Sciatic nerve (tissue), 2 donors: ENCODE measurements at places on chromosomes 3 and 15.

- no peak for DNase-seq
Observed at GRCh38 chr3:116966649-116967048, 257.1 kb downstream of the TUSC7 start.

GRCh38 chr3:53222183-53222901, 33.5 kb downstream of the TKT start:
- DNase-seq: peak; percentile 28

- no peak for DNase-seq
Observed at GRCh38 chr3:117059067-117059955, 349.7 kb downstream of the TUSC7 start.

DNA sequence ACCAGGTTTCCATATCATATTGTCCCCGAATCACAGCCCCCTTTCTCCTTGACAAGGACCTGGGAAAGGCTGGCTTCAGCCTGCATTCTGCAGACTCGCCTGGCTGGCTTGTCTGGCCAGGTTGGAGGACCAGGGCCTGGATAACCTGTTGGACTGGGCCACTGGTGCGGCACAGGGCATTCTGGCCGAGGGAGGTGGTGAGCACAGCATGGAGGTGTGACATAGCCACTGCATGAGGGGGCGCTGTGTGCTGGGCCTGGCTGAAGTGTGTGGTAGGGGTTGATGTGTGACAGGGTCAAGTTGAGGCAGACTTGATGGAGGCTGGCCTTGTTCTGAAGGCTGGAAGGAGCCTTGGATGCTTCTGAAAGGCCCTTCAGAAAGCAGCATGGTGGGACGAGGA, 2.9 kb downstream of the ESYT3 start:
- DNase-seq: no peak

- DNase-seq: no peak
Observed at GRCh38 chr3:32302601-32303398, 64.3 kb downstream of the CMTM8 start.

- DNase-seq: no peak
Observed at GRCh38 chr3:13838421-13838820, 41.5 kb downstream of the WNT7A start.

DNA sequence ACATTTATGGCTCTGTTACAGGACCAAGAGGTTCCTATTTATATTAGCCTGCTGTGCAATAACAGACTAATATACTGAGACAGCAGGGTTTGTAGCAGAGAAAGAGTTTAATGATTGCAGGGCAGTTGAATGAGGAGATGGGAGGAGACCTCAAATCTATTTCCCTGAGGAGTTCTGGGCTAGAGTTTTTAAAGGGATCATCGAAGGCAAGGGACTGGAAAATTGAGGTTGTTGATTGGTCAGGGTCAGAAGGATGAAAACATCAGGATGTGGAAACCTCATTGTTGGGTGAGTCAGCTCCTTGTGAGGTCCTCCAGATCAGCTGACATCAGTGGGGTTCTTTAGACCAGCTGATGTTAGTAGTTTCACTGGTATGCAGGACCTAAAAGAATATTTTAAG, 60.6 kb upstream of the GOLGA8B start:
- no peak for DNase-seq

- no peak for DNase-seq
Observed at GRCh38 chr15:70150405-70150747, 52.7 kb upstream of the TLE3 start.

DNA sequence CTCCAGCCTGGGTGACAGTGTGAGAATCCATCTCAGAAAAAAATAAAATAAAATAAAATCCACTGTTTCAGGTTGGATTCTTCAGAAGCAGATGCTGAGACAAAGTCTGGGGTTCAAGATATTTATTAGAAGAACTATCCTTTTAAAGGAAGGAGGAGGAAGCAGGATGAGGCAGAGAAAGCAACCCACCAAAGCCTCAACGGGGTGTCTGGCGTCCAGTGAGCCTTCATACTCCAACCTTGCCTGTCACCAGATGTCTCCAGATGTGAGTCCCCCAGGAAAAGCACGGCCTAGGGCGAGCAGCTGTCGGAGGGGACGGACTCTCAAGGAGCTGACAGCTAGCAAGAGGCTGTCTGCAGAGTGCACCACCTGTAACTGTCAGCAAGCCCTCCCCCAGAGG, 37.3 kb downstream of the MB21D2 start:
- no peak for DNase-seq

GRCh38 chr15:78695046-78695671, 54.1 kb upstream of the CHRNB4 start:
- DNase-seq: no peak

DNA sequence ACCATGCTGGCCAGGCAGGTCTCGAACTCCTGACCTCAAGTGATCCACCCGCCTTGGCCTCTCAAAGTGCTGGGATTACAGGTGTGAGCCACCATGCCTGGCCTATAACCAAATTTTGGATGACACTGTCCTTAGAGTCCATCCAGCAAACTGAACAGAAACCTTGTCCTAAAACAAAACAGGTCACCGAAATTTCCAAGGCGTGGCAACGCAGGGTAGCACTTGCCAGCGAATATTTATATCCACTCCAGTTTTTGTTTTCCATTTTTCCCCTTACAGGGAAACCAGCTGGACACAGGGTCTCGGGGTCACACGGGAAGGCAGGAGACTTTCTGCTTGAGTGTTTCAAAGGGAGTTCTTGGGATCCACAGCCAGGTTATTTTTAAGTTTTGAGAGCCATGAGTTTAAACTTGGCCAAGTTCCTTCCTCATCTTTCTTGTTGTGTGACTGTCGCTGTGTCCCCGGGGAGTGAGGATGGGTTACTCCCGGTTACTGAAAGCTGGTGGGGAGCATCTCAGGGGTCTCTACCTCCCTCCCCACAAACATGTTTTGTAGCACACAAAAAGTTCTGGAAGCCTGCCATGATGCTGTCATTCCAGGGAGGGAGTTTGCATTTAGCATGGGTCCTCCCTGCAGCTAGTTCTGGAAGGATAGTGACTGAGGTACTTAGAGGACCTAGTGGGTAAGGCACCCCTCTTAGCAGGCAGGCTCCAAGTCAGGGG, 12.6 kb downstream of the LIMD1 start:
- DNase-seq: no peak

DNA sequence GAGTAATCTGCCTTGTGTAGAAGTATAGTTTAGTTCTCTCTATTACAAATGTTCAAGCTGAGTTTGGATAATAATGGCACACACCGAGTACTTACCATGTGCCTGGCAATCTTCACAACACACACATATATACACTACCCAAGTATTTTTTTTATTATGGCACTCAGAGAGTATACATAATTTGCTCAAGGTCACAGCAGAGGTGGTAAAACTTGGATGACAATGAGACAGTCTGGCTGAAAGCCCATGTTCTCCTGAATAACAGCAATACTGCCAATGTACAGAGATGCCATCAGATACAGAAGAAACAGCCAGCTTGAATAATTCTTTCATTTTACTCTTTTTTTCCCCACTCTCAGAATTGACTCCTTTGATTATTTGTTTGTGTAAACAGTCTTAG, 460.0 kb downstream of the CNTN6 start:
- DNase-seq: no peak

DNA sequence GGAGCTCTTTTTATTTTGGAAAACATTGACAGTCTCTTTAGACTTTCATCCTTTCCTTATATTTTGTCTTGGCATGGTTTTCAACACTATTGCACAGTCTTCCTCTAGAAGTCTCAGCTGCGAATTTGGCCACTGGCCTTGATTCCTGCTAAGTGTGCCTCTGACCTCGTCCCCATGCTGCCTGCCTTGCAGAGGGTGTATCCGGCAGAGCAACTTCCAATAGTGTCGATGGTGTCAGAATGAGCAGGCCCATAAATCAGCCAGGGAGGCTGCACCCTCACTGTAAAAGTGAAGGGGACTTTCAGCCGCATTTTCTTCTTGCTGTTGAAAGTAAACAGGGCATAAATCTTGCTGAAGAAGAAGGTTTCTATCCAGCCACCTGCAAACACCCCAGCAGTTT, 336.7 kb upstream of the TRIM42 start:
- DNase-seq: no peak

DNA sequence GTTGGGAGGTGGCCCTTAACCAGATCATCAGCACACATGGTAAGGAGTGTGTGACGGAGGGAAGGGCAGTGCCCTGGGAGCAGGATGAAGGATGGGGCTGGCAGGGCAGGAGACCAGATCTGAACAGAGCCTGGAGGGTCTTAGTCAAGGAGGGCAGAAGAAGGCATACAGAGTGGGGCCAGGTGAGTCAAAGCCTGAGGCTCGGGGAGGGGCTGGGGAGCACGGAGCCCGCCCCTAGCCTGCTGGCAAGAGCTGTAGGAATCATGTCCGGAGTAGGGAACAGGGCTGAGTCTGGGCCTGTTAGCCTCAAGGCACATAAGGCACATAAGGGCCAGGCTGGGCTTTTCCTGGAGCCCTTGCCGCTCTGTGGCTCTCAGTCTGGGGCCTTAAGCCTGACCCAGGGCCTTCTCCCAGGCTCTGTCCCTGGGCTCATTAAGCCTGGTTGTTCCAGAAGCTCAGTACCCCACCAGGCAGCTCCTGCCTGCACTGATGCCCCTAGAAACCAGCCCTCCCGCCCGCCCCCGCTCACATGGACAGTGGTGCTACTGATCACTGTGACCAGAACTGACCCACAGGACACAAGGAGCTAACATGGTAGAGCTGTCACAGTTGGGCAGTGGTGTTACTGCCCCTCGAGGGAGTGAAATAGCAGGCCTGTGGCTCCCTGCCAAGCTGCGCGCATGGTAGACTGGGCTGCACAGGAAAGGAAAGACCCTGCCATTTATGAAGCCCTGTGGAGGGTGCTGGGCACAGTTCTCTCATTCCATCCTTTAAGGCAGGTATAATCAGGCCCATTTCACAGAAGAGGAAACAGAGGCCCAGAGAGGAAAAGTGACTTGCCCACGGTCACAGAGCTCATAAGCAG, 14.6 kb downstream of the ISG20 start:
- DNase-seq: peak; percentile 57
